ENCODE measurements at places on chromosomes 16 and 17.

DNA sequence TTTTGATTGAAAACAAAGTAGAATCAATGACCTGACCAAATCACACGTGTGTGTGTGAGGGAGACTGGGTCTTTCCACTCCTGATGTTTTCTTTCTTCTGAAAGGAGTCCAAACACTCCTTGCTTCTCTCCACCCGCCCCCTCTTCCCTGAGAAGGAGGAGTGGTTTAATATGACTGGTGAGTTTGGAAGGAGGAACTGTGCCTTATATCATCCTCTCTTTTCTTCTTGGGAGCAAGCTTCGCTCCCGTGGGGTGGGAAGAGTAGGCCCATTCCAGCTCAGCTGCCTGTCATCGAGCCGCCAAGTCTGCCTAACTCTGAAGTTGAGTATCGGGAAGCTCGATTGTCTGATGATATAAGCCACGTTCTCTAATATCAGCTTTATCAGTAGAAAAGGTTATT is 96.5 kb downstream of the YPEL2 start:
- DNase-seq, result no peak

GRCh38 chr16:52557236-52557635 is 10.3 kb upstream of the TOX3 start:
- no peak for DNase-seq

DNA sequence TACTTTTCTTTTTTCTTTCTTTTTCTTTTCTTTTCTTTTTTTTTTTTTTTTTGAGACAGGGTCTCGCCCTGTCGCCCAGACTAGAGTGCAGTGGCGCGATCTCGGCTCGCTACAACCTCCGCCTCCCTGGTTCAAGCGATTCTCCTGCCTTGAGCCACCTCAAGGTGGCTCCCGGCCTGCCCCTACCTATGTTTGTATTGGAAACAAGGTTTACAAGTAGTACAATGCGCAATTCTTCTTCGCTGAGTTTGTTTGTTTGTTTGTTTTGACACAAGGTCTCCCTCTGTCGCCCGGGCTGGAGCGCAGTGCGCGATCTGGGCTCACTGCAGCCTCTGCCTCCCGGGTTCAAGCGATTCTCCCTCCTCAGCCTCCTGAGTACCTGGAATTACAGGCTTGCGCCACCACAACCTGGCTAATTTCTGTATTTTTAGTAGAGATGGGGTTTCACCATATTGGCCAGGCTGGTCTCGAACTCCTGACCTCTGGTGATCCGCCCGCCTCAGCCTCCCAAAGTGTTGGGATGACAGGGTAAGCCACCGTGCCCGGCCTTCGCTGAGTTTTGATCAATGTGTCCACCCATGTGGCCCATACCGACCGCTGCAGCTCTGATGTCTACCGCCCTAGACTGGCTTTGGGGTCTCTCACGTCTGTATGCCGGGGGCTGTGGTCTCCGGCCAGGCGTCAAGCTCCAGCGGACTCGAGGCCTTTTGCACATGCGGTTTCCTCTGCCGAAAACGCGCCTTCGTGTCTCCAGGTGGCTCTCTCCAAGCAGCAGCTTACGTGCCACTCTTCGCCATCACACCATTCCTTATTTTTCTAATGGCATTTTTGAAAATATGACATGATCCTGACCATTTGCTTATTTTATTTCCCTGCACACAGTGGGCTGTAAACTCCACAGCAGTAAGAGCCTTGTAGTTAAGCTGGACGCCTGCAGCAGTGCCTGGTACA is 1.1 kb upstream of the YBX2 start:
- no peak for DNase-seq

DNA sequence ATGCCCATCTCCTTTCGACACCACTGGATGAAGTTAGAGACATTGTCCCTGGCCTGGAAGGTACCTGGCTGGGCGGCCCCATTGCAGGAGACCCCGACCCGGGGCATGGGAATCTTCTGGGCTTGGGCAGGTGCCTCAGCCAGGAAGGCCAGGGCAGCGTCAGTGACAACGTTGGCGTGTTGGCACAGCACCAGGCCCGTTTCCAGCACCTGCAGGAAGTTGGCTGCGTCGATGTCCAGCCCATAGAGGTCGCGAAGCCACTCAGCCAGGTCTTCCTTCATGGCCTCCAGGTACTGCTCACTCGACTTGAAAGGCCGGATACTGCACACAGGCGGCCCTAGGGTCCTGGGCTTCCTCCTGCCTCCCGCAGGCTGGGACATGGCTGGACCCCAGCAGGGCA is 568 bp downstream of the GAS2L2 start:
- DNase-seq, result no peak

DNA sequence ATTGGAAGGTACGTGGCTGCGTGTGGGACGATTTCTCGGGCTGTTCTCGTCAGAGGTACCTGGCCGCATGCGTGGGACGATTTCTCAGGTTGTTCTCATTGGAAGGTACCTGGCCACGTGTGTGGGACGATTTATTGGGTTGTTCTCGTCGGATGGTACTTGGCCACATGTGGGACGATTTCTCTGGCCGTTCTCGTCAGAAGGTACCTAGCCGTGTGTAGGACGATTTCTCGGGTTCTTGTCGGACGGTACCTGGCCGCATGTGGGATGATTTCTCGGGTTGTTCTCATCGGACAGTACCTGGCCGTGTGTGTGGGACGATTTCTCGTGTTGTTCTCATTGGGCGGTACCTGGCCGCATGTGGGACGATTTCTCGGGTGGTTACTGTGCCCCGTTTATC is 50.1 kb upstream of the GNG13 start:
- DNase-seq, result no peak

DNA sequence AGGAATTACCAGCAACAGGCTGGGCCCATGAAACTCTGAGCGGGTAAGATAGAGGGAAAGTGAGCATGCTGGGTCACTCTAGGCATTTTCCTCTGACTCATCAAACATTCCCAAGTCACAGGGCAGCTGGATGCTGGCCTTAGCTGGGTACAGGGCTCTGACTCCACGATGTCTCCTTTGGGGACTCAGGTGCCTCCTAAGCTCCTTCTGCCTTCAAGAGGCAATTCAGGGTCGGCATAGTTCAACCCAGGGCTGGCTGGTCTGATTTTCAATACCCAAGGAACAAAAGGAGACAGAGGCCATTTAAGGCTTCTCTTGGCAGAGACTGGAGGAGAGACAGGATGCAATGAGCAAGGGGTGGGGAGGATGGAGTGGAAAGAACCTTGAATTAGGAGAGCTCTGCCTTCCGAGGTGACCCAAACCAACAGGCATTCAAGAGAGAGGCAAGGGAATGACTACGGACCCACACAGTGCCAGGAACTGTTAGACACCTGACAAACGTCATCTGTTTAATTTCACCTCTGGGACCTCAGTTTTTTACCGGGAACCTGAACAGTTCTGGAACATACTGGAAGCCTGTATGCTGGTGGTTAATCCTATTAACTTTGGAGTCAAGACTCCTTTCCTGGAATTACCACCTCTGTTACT is 910 bp downstream of the WBP2 start:
- no peak for DNase-seq

DNA sequence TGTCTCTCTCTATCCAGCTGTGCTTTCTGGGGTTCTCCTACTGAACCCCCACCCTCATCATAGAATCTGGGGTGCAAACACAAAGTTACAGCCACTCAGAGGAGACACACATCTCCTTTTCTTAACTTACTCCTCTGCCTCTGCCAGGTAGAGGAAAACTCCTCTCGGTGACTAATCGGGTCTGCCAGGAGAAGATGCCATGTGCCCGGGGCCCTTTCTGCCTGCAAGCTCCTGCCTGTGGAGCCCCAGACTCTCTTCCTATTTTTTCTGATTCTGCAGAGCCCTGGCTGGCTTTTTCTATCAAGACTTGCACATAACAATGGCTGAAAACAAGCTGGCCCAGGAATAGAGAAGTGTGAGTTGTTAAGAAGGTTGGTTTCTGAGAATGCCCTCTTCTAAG is 10.4 kb downstream of the SLC6A4 start:
- DNase-seq, result no peak
